ENCODE measurements at places on chromosomes 16 and 17. TPM values are rescaled to one million over a fixed set of nuclear protein-coding genes. Genes with fewer than 3 reads are reported as not detected.

DNA sequence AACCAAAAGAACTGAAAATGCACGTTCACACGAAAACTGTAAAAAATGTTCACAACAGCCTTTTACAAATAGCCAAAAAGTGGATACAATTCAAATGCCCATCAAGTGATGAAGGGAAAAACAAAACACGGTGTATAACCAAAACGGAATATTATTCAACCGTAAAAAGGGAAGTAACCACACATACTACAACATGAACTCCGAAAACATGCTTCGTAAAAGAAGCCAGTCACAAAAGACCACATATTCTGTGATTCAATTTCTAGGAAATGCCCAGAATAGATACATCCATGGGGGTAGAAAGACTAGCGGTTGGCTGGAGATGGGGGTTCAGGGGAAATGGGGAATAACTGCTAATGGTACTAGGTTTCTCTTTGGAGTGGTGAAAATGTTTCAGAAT is 81.5 kb upstream of the TRAP1 start:
- no peak for DNase-seq

- no peak for DNase-seq
These were observed 7.0 kb upstream of the CBFA2T3 start for GRCh38 chr16:88983771-88984687.

The MT1G gene
- 3.4 TPM for total RNA-seq

GRCh38 chr17:43092901-43093300 is 32.3 kb downstream of the BRCA1 start:
- no peak for DNase-seq

GRCh38 chr16:47687694-47688093 is 226.6 kb downstream of the PHKB start:
- DNase-seq: no peak

The ABCC11 gene
- total RNA-seq: not detected

GRCh38 chr16:49674351-49674851 is 181.5 kb downstream of the ZNF423 start:
- DNase-seq: no peak

The KRT25 gene
- total RNA-seq: not detected

DNA sequence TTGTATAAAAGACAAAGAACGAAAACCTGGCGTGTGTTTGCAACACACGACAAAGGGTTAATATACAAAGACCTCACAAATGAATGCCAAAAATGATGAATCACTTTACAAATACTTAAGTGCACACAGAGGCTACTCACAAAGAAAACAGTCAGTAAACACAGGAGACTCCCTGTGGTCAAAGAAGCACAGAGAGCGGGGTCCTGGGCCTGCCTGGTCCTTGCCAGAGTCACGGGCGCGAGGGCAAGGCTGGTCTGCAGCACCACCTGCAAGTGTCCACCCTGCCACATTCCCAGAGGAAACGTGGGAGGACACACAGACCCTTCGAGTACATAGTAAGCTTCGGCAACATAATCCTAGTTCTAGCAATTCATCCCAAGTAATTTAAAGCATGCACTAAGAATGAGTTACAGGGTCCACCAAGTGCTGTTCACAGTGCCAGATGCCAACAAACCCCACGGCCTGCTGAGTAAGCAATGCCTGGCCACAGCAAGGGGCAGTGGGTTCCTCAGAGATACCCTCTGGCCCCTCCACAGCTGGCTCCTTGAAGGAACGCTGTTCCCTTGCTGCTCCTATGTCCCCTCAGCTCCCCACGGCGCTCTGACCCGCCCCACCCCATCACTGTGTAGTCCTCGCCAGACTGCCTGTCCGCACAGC is 24.6 kb upstream of the FAAP100 start:
- DNase-seq: no peak

The KRTAP9-4 gene
- not detected for total RNA-seq

DNA sequence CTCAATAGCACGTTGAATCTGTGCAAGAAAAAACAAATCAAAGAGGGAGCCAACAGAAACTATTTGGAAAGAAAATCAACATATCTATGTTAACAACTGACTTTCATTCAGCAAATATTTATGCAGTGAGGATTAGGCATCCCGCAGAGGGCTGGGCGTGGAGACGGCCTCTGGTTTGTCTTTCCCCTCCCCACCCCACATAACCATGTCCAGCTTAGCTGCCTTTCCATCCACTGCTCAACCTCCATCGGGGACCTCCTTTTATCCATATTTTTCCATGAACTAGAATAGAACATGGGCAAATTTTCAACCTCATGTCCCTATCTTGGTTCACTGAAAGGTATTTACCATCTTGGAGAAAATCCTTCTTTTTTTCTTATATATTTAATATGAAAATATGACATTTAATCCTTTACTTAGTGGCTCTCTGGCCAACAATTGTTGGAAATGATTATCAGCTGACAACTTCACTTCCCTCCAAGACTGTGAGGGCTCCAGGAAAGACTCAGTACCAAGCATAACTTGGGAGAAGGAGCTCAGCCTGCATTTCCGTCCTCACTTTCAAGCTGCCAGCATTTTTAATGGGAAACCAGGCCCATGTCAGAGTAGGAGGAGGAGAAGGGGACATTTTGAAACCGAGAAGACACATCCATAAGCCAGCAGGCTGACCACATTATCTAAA is 462.6 kb upstream of the MAF start:
- DNase-seq: no peak

DNA sequence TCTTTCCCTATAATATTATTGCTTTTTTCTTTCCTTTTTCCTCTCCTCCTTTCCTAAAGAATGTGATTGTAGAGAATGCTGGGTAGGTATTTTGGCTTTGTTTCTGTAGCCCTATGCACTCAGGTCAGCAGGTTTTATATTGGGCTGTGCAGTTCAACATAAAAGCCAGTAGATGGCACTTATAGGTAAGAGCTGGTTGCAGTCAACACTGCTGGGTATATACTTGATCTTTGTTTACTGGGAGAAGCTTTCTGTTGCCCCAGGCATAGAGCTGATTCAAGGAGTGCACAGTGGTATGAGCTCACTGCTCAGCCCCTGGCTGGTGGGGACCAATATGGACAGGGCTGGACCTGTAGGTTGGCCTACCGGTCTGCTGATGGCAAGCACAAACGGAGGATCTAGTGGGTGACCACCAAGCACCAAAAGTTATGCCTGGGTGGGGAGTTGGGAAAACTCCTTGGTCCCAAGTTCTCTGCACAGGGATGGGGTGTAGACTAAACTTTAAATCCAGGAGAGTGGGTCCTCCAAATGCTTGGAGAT is 378.9 kb downstream of the PMP22 start:
- no peak for DNase-seq

The PARD6A gene
- 15.5 TPM for total RNA-seq

DNA sequence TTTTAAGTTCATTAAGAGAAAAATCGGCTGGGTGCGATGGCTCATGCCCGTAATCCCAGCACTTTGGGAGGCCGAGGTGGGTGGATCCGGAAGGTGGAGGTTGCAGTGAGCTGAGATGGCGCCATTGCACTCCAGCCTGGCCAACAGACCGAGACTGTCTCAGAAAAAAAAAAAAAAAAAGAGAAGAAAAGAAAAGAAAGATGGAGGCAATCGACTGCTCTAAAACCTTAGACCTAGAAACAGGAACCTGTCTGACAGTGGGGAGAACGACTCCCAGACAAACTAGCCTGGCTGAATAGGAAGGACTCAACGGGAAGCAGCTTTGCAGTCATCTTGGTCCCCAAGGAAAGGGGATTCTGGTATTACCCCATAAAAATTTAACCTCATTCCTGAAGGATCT is 13.7 kb downstream of the MRC2 start:
- no peak for DNase-seq

GRCh38 chr16:21568502-21569189 is 30.7 kb upstream of the METTL9 start:
- no peak for DNase-seq

DNA sequence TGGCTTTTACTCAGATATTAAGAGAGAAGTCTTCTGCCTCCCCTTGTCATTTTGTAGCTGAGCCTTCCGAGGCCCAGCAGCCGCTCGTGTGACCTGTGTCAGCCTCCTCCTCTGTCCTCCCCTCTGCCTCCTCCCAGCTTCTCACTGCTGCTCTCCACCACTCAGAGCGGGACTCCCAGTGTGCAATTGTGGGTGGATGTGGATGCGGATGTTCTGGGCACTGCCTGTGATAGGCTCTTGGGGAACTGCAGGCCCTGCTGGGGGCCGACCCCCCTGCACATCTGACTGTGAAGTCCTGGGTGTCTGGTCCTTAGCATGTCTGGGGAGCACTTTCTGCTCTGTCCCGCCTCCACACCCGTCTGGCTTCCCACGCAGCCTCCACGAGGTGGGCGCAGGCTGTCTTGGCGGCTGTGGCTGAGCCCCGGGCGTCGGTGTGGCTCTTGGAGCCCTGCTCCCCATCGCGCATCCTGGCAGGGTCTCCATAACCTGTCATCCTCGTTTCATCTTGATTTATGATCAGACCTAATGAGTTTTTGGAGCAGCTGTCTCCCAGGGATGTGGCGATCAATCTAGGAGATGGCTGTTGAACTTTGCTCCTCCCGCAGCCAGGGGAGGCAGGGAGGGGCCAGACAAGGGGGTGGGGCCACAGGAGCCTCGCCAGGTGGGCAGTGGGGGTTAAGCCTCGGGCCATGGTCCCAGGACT is 28.1 kb downstream of the GRIN2C start:
- DNase-seq: no peak

DNA sequence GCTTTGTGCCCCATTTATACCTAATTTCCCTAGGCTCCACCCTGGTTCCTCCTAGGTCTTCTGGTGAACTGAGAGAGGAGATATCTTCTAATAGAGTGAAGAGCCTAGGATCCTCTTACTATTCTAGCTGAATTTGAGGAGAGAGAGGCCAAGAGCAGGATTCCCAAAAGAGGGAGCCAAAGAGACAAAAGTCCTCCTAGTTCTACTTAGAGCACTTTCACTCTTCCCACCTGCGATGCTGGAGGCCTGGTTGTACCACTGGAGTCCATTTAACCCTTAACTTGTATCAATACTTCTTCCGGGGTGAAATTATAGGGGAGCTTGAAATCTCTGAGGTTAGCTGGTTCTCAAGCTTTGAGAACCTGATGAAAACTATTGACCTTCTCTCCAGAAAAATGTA is 3.4 kb upstream of the SSH2 start:
- DNase-seq: no peak

GRCh38 chr16:79090966-79091365 is 509.6 kb downstream of the MAF start:
- no peak for DNase-seq

The SDR42E2 gene
- 0.18 TPM for total RNA-seq

DNA sequence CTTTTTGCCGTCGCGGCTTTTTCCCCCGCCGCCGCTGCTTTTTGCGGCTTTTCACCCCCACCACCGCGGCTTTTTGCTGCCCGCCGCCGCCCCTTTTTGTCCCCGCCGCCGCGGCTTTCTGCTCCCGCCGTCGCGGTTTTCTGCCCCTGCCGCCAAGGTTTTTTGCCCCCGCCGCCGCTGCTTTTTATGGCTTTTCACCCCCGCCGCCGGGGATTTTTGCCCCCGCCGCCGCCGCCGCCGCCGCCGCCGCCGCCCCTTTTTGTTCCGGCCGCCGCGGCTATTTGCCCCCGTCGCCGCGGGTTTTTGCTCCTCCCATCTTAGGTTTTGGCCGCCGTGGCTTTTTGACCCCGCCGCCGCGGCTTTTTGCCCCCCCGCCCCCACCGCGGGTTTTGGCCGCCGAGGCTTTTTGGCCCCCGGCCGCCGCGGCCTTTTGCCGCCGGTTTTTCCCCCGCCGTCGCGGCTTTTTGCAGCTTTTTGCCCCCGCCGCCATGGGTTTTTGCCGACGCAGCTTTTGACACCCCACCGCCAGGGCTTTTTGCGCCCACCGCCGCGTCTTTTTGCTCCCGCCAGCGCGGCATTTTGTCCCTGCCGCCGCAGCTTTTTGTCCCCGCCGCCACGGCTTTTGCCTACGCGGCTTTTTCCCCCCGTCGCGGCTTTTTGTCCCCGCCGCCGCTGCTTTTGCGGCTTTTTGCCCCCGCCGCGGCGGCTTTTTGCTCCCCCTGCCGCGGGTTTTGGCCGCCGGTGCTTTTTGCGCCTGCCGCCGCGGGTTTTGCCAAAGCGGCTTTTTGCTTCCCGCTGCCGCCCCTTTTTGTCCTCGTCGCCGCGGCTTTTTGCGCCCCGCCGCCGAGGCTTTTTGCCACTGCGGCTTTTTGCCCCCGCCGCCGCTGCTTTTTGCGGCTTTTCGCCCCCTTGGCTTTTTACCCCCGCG is 519.4 kb upstream of the WSB1 start:
- DNase-seq: no peak

The RSAD1 gene
- total RNA-seq: 33.2 TPM

DNA sequence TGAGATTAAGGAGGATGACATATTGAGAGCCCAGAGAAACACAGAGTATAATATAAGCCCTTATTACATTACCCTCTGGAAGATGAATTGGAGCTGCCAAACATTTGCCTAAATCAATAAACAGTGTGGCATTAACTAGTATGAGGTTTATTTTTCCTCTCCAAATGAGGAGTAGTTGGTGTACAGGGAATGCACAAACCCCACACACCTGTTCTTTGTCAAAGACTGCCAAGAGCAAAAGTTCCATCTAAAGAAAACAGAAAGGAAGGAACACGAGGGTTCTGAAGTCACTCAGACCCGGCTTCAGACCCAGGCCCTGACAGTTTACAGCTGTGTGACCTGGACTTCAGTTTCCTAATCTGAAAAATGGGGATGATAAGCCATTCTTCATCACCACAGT is 138.1 kb downstream of the SHISA9 start:
- no peak for DNase-seq

The KRT31 gene
- total RNA-seq: not detected

The ITGAX gene
- 56.8 TPM for total RNA-seq

DNA sequence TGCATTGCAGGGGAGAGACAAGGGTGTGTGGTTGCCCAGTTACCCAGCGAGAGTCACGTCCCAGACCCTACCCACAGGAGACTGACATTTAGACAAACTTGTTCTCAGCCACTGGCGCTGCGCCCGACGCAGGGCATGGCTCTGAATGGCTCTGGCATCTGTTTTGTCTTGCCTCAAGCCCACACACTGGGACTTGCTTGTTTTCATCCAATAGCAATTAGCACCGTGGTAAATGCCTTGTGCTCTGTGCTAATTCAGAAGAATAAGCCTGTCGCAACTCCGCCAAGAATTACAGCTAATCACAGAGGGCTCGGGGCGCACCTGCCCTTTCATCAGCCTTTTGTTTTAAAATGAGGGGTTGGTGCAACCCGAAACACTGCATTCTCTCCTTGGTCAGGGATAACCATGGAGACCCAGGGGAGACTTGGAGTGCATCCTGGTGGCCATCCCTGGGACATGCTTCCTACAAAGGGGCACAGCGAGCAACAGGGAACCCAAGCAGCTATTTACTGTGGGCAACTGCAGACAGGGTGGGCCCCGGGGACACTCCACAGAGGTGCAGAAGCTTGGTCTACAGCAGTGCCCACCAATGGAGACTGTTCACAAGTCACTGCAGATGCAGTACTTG is 220.6 kb upstream of the ZFHX3 start:
- DNase-seq: no peak

The CISD3 gene
- total RNA-seq: 51.3 TPM

The SLC16A11 gene
- total RNA-seq: 1.2 TPM

The MYCBPAP gene
- total RNA-seq: 6.7 TPM

GRCh38 chr17:49823614-49824013 is 24.3 kb downstream of the TAC4 start:
- DNase-seq: no peak

The OR3A3 gene
- not detected for total RNA-seq

- peak; percentile 45 for DNase-seq
These were observed 37.6 kb downstream of the NOS2 start for GRCh38 chr17:27762527-27763305.

GRCh38 chr16:78363843-78364555 is 264.5 kb downstream of the WWOX start:
- DNase-seq: no peak

GRCh38 chr17:76408037-76408849 is 23.8 kb downstream of the SPHK1 start:
- peak; percentile 80 for DNase-seq

All from activated CD8-positive, alpha-beta memory T cell treated with anti-CD3 and anti-CD28 coated beads, Interleukin-2, amount 10 ng/mL, durations not matched to agents 7 days and 5 days (primary cell).